ENCODE measurements at places on chromosomes 6 and 20.

DNA sequence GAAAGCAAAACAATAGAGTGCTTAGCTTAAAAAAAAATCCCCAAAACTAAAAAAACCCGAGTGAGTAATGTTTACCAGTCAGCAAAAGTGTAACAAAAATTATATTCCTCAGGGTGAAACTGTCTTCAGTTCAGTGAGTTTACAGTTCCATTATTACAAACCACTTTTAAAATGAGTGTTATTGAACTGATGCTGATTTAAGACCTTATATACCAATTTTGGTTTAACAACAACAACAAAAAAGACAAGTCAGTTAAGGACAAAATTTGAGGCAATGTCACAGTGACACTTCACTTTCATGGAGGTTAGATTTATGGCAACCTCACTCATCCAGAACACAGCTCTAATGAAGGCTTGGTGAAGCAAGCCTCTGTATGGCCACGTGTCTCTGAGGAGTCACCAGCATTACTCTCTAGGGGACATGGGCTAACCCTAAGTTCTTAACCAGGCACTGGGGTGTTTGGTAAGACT is 630.8 kb downstream of the PHF3 start:
- DNase-seq: no peak

DNA sequence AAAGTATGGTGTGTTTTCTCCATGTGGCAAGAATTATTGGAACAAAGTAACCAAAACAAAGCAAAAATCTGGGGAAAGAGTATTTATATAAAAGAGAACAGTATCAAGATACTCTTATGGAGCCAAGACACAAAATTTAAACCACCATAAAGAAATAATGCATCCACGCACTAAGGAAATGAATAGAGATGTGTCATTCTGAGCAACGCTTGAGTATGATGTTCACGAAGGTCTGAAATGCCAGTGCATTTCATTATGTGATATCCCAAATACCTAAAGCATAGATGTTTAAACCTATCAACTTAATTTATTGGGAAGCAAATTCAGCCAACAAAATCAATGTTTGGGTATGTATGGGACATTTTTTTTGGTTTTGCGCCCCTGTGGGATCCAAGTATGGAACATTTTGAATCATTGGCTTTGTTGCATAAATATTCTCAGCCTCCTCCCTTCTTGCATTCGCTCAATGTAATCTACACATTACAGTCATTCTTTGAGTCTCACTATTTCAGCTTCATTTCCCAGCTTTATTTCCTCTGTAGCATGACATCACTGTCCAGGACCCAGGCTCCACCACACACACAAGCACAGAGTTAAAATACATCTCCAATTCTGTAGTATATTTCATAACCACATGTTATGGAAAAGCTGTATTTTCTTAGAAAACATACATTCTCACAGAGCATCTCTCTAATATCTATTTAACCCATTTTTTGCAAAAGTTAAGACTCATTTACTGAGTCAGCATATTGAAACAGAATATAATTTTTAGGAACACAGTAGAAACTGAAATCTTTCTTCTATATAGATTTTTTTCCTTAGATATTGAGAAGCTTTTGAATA is 11.6 kb upstream of the MOXD1 start:
- DNase-seq: no peak

DNA sequence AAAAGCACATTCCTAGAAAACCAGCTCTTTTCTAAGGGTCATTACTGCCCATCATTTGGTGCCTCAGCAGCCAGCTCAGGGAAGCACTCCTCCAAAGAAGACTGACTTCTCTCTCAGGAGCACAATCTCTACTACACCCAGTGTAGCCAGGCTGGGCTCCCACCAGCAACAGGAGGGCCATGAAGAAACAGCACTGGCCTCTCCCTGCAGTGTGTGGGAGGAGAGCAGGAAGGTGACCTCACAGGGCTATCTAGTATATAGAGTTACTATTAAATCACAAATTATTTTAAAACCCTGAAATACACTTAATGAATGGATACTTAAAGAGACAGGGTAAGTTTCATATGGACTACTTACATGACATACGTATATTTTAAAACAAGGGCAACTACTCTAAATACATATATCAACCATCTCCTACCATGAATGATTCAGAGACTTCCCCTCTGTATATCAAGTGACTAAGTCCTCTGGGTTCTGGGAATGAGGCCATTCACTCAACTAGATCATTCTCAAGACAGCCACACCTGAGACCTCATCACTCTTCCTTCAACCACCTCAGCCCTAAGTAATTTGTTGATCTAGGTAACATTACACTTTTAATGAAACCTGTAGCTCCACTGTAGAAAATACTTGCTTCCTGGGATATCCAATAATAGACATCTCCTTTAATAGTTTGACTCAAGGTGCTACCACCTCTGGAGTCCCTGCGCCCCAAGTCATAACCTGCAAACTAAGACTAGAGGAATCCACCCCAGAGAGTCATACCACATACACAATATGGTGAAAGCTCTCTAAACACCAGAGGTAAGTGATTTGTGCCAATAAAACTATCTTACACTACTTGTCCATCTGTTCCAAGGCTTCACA is 25.2 kb downstream of the TBX18 start:
- no peak for DNase-seq

- DNase-seq: no peak
These were observed 480.9 kb upstream of the MARCKS start for GRCh38 chr6:113375950-113376846.

GRCh38 chr6:5151955-5152401 is 66.8 kb downstream of the PPP1R3G start:
- DNase-seq: no peak

GRCh38 chr6:161192636-161193411 is 81.0 kb downstream of the AGPAT4 start:
- no peak for DNase-seq
